ENCODE measurements at places on chromosomes 16 and 17.

- no peak for DNase-seq
These were observed 74.6 kb upstream of the ZNF750 start for GRCh38 chr17:82914375-82914774.

GRCh38 chr16:50037662-50038220 is 12.7 kb downstream of the CNEP1R1 start:
- no peak for DNase-seq

DNA sequence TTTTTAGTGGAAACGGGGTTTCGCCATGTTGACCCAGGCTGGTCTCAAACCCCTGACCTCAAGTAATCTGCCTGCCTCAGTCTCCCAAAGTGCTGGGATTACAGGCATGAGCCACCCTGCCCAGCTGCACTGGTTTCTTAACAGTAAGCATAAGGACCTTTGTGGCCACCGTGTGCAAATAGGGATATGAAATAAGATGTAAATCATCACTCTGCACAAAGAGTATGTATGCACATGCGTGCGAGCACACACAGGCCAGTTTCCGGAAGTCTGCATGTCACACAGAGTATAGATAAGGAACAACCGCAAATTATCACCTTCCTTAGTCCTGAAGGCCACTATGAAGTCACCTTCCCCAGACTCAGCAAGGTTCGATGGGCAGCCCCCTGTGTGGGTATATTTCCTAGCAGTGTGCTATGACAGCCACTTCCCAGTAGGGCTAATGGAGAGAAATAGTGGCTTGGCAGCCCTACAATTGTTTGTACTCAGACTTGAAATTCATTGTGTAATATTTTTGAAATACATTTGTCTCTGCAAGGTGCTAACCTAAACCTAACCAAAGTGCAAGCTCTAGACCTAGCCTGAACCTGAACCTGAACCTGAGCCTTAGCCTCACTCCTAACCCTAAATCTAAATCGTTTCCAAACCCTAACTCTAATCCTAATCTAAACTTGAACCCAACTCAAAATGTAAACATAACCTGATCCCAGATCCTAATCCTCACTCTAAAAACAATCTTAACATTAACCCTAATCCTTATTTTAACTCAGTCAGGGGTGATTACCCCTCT is 48.4 kb upstream of the SKAP1 start:
- no peak for DNase-seq

- DNase-seq = no peak
These were observed 15.9 kb upstream of the RPRML start for GRCh38 chr17:46994993-46995392.

GRCh38 chr16:20020976-20021375 is 52.7 kb downstream of the GPR139 start:
- no peak for DNase-seq
